ENCODE measurements at places on chromosomes 11 and 22.
A peak's percentile ranks its signal among the peaks of the same experiment; 100 is the strongest.

GRCh38 chr11:107844041-107844440, 14.5 kb downstream of the SLC35F2 start:
- no peak for DNase-seq
- H3K27ac ChIP-seq = no peak overlapping the region
- no peaks in the 10 kb centered on the region for H3K27me3 ChIP-seq
- no peak overlapping the region for H3K4me3 ChIP-seq

DNA sequence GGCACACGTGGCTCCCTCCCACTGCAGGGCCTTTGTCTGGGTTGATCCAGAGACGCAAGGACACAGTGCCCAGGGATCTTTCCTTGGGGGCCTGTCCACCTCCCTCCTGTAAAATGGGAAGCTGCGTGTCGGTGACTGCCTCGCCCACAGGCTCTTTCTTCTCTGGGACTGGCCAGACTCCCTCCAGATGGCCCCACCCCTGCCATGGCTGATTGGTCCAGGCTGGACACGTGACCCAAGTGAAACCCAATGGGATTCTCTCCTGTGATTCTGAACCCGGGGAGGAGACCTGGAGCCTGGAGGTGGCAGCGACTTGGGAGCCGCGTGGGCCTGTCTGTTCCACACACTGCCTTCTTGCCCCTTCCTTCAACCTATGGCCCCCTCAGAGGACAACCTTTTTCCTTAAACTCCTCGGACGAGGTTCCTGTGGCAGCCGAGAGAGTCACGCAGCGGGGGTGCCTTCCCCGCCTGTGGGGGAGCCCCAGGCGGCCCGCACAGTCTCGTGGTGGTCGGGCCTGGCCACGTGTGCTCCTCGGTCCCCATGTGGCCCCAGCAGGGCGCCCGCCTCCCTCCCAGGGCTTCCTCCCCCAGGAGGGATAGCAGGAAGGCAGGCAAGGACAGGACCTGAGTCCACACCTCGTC, 12.4 kb upstream of the MPPED1 start:
- H3K4me1 ChIP-seq = no peaks in the 10 kb centered on the region
- H3K36me3 ChIP-seq = no peaks in the 10 kb centered on the region
- H3K27ac ChIP-seq = no peak overlapping the region
- DNase-seq = no peak
- H3K4me3 ChIP-seq = no peak overlapping the region

DNA sequence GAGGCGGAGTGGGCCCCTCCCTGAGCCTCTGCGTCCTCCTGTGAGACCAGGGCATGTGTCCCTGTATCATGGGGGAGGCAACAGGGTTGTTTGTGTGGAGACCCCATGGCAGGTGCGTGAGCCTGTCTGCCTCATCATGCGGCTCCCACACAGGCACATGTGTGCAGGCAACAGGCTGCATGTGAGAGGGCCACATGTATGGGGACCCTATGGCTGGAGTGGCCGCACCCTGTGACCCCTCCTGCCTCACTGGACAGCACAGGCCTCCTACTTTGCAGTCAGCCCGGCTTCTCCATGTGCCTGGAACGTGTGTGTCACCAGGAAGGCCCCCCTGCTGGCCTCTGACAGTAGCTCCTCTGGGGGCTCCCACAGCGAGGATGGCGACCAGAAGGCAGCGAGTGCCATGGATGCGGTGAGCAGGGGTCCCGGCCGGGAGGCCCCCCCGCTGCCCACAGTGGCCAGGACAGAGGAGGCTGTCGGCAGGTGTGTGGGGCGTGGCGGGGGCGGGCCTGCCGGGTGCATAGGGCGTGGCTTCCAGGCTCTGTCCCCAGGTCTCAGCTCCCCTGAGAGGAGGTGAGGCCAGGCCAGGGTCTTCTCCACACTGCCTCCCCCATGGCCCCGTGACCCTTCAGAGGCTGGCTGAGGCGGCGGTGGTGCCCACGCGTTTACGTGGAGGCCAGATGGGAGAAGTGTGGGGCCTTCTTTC, 34.1 kb downstream of the SBF1 start:
- H3K36me3 ChIP-seq = no peaks in the 10 kb centered on the region
- peaks cover 4% of the 10 kb centered on the region for H3K4me1 ChIP-seq
- no peak overlapping the region for H3K4me3 ChIP-seq

- peaks cover 81% of the 10 kb centered on the region for H3K4me1 ChIP-seq
- H3K27ac ChIP-seq = peak overlapping the region; percentile 92
- peak; percentile 58 for DNase-seq
- H3K36me3 ChIP-seq = peaks cover 21% of the 10 kb centered on the region
- peak overlapping the region; percentile 80 for H3K4me3 ChIP-seq
These were observed 31.9 kb downstream of the FLI1 start for GRCh38 chr11:128725630-128726319.

DNA sequence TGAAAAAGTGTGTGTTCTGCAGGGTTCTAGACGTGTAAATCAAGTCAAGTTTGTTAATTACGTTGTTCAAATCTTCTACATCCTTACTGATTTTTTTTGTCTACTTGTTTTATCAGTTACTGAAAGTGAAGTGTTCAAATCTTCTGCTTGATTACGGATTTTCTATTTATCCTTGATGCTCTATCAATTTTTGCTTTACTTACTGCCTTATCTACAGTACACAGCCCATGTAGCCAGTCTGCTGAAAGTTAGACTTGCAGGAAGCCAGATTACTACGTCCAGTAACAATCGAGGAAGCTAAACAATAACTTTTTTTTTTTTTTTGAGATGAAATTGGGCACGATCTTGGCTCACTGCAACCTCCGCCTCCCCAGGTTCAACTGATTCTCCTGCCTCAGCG, 15.6 kb upstream of the C11orf24 start:
- no peak overlapping the region for H3K4me3 ChIP-seq
- H3K36me3 ChIP-seq = peaks cover 7% of the 10 kb centered on the region
- no peak overlapping the region for H3K27ac ChIP-seq

- H3K4me3 ChIP-seq = no peak overlapping the region
- no peaks in the 10 kb centered on the region for H3K27me3 ChIP-seq
- DNase-seq = no peak
- peaks cover 4% of the 10 kb centered on the region for H3K36me3 ChIP-seq
These were observed 86.7 kb upstream of the RAB1B start for GRCh38 chr11:66181632-66182315.

GRCh38 chr11:92313784-92314183, 89.2 kb downstream of the FAT3 start:
- no peak overlapping the region for H3K4me3 ChIP-seq
- H3K36me3 ChIP-seq = no peaks in the 10 kb centered on the region
- H3K27me3 ChIP-seq = no peaks in the 10 kb centered on the region
- no peaks in the 10 kb centered on the region for H3K4me1 ChIP-seq
- no peak overlapping the region for H3K27ac ChIP-seq
- no peak for DNase-seq

DNA sequence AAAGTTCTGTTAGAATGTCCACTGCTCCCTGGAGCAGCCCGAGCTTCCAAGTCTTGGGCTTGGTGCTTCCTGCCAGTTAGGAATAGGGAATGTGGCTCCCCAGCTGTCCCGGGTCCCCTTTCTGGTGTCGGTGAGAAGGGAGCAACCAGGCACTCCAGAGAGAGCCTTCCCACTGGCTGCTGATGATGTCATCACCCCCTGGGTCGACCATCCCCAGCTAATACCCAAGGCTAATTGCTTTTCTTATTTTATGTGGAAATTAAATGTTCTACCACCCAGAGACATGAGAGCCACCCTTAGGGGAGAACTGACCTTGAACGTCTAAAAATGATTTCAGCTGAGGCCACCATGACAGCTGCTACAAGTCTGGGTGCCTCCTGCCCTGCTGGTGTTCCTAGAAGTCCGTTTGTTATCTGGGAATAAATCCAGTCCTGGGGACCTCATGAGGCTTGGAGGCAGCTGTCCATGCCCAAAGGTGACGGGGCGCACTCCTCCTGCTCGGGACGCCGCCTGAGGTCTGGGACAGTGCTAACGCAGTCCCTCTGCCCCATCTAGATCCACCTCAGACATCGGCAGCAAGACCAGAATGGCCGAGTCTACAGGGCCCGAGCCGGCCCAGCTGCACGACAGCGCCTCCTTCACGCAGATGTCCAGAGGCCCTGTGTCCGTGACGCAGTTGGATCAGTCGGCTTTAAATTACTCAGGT, 42.3 kb downstream of the C11orf91 start:
- H3K4me3 ChIP-seq = no peak overlapping the region
- no peak for DNase-seq
- no peaks in the 10 kb centered on the region for H3K36me3 ChIP-seq
- H3K4me1 ChIP-seq = no peaks in the 10 kb centered on the region
- no peak overlapping the region for H3K27ac ChIP-seq
- H3K27me3 ChIP-seq = peaks cover 13% of the 10 kb centered on the region

GRCh38 chr22:20904008-20904979, 12.9 kb upstream of the CRKL start:
- no peak for DNase-seq
- H3K4me1 ChIP-seq = no peaks in the 10 kb centered on the region
- H3K4me3 ChIP-seq = no peak overlapping the region
- H3K27me3 ChIP-seq = no peaks in the 10 kb centered on the region
- no peak overlapping the region for H3K27ac ChIP-seq

GRCh38 chr11:91794146-91794545, 430.5 kb upstream of the FAT3 start:
- H3K27ac ChIP-seq = no peak overlapping the region
- no peaks in the 10 kb centered on the region for H3K27me3 ChIP-seq
- no peak for DNase-seq
- H3K36me3 ChIP-seq = no peaks in the 10 kb centered on the region

GRCh38 chr11:94762995-94763394, 5.2 kb upstream of the AMOTL1 start:
- H3K4me3 ChIP-seq = no peak overlapping the region
- no peak overlapping the region for H3K27ac ChIP-seq
- H3K27me3 ChIP-seq = peaks cover 6% of the 10 kb centered on the region
- H3K36me3 ChIP-seq = no peaks in the 10 kb centered on the region

GRCh38 chr22:44482776-44483175, 15.3 kb downstream of the RTL6 start:
- DNase-seq = no peak
- H3K27me3 ChIP-seq = peaks cover 13% of the 10 kb centered on the region
- peaks cover 2% of the 10 kb centered on the region for H3K36me3 ChIP-seq
- no peak overlapping the region for H3K4me3 ChIP-seq

DNA sequence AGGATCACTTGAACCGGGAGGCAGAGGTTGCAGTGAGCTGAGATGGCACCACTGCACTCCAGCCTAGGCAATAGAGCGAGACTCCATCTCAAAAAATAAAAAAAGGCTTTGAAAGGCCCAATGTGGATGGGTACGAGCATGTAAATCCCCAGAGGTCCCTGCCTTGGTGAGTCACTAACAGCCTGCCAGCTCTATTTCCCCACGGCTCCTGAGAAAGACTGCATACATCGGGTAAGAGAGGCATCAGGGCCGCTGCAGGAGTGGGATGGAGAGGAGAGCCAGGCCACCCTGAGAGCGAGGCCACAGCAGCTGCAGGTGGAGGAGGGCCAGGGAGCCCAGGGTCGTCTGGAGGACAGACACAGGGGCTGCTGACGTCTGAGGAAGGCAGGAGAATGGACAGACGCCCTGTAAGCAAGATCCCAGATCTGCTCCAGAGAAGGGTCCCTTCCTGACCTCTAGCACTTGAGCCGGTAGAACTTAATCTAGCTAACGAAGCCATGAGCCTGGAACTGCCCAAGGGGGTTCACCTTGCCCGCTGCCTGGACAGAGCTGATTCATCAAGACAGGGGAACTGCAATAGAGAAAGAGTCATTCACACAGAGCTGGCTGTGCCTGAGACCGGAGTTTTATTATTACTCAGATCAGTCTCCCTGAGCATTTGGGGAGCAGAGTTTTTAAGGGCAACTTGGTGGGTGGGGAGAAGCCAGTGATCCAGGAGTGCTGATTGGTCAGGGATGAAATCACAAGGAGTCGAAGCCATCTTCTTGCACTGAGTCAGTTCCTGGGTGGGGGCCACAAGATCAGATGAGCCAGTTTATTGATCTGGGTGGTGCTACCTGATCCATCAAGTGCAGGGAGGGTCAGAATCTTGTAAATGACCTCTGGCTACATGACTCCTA, 5.1 kb upstream of the KRTAP5-9 start:
- peaks cover 33% of the 10 kb centered on the region for H3K27me3 ChIP-seq
- no peak overlapping the region for H3K27ac ChIP-seq
- no peak for DNase-seq
- no peak overlapping the region for H3K4me3 ChIP-seq
- H3K4me1 ChIP-seq = peaks cover 11% of the 10 kb centered on the region
- H3K36me3 ChIP-seq = peaks cover 16% of the 10 kb centered on the region

- H3K4me3 ChIP-seq = no peak overlapping the region
- peaks cover 2% of the 10 kb centered on the region for H3K36me3 ChIP-seq
- peaks cover 1% of the 10 kb centered on the region for H3K27me3 ChIP-seq
- H3K4me1 ChIP-seq = peaks cover 12% of the 10 kb centered on the region
- no peak for DNase-seq
These were observed 56.5 kb downstream of the FAM76B start for GRCh38 chr11:95732930-95733602.

DNA sequence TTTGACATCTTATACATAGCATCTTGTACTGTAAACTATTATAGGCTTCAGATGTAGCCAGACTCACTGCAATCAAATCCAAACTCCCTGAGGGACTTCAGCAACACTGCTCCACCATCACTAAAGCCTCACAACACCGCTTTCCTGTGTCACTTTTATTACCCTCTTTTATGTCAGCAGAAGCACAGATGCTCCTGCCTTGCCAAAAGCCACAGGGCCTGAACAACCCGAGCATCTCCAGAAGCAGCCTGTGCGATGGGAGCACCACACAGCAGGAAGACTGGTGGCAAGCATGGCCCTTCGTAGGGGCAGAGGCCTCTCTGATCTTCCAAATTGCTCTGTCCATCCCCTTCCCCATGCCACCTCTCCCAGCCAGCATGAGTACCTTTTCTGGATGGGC, 22.9 kb downstream of the TMEM123 start:
- peaks cover 33% of the 10 kb centered on the region for H3K4me1 ChIP-seq
- H3K27ac ChIP-seq = peak overlapping the region; percentile 39
- peaks cover 18% of the 10 kb centered on the region for H3K36me3 ChIP-seq
- no peak for DNase-seq
- H3K4me3 ChIP-seq = no peak overlapping the region

DNA sequence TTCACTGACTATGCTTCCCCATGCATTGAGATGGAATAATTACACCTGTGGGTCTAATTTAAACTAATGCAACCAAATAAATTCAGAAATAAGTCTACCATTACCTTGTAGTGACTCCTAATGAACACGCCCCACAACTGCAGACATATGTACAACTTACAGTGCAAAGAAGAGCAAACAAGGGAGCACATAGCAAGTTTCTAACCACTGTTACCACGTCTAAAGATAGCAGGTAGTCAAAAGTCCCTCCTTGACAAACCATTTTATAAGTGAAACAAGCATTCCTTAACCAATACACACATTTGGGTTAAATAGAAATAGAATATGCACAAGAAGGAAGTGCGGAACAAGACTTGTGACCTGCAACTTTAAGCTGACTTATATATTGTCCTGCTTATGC, 20.6 kb downstream of the PHF21A start:
- H3K4me1 ChIP-seq = peaks cover 41% of the 10 kb centered on the region
- no peak for DNase-seq
- no peaks in the 10 kb centered on the region for H3K27me3 ChIP-seq
- H3K27ac ChIP-seq = no peak overlapping the region
- peak overlapping the region; percentile 3 for H3K4me3 ChIP-seq

- H3K4me3 ChIP-seq = peak overlapping the region; percentile 94
- no peak overlapping the region for H3K27ac ChIP-seq
- no peak for DNase-seq
These were observed 2.3 kb downstream of the CYB5R3 start for GRCh38 chr22:42646569-42647525.

GRCh38 chr11:128351168-128351567, 236.2 kb downstream of the ETS1 start:
- peaks cover 1% of the 10 kb centered on the region for H3K36me3 ChIP-seq
- H3K4me1 ChIP-seq = peaks cover 12% of the 10 kb centered on the region
- no peak for DNase-seq
- no peaks in the 10 kb centered on the region for H3K27me3 ChIP-seq

Measured in memory B cell (primary cell).